ENCODE measurements at places on chromosomes 3 and 15.

GRCh38 chr3:111989061-111989678 lies 9.6 kb upstream of the TAGLN3 start:
- no peak for DNase-seq

GRCh38 chr3:169657351-169658124 lies 6.0 kb downstream of the MECOM start:
- DNase-seq: no peak

DNA sequence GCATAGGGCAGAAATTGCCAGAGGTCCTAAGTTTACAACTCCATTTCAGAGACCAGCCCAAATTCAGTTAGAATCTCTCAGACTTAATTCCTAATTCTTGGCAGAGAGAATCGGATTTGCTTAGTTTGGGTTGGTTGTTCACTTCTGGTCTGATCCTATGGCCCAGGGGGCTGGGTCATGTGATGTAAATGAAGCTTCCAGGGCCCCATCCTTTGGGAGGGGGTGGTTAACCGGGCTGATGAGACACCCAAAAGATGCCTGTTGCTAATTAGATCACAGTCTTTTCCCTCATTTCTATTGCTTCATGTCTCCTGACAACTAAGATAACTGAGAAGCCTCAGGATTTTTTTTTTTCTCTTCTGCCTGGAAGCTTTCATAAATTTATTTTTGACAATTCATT lies 11.1 kb upstream of the ZNF620 start:
- DNase-seq: no peak

DNA sequence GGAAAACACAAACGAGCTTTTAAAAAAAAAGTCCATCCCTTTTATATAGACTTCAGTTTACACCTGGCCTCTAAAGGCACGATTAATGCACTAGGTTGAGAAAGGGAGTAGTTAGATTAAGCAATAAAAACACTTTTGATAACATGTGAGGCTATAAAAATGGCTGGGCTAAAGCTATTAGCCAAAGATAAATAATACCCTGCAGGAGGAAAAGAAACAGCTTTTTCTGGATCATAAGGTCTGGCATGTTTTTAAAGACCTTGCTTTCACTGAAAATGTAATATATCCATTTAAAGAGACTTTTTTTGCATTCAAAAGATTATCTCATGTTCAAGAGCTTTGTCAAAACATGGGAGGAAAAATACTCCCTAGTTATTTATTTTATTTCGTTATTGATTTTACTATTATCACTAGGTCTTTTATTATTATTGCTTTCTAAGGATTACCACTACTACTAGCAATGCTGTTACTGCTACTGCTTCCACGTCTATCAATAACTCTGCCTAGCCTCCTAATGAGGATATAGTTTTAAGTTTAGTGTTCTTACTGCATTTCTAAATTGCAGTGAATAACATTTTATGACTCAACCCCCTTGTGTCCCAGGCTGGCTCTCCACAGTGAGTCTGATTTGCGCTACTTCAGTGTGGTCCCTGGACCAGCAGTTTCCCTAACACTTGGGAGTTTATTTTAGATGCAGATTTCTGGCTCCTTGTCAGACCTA lies 93.4 kb downstream of the THRB start:
- DNase-seq: no peak

GRCh38 chr15:88113613-88114308 lies 142.8 kb downstream of the NTRK3 start:
- no peak for DNase-seq

GRCh38 chr3:118272991-118273390 lies 761.7 kb downstream of the IGSF11 start:
- DNase-seq: no peak

- DNase-seq: no peak
Observed at GRCh38 chr3:161549261-161549660, 52.7 kb downstream of the OTOL1 start.

DNA sequence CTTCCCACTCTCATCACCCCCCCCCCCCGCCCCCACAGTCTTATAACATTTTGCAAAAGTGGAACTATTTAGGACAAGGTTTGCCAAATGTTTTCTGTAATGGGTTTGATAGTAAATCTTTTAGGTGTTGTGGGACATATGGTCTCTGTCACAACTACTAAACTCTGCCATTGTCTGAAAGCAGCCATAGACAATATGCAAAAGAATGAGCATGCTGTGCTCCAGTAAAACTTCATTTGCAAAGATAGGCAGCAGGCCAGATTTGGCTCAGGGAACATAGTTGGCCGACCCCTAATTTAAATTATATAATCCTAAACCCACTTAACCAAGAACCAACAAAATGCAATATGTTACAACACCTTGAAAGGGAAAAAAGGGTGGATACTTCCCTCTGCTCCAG lies 46.4 kb downstream of the TIPARP start:
- DNase-seq: no peak

DNA sequence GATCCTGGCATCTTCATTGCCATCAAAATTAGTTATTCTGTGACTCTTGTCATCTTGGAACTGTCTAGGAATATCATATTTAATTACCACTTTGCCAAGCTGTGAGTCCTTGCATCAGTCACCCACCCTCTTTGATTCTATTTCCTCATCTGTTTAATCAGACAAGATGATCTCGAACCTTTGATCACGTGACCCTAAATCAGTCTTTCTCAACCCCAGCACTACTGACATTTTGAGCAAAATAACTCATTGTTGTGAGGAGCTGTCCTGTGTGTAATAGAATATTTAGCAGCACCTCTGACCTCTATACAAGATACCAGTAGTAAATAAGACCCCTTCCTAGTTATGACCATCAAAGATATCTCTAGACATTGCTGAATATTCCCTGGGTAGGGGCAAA lies 343.4 kb upstream of the ARPP21 start:
- no peak for DNase-seq

DNA sequence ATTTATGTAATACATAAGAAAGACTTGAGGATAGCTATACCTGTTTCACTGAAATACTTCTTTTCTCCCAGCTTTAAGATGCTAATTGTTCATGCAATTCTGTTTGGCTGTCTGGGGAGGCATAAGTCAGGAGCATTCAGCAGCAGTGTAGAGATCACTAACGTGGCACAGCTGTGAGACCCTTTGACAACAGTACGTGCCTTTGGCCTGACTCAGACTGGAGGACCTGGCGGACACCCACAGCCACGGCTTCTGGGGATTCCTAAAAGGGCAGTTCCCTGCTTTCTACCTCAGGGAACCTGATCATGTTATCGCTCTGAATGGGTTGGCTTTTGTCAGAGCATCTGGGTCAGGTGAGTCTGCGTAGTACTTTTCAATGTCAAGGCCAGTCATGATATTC lies 295.0 kb upstream of the ICE2 start:
- DNase-seq: no peak

GRCh38 chr3:116179091-116179490 lies 266.2 kb downstream of the LSAMP start:
- no peak for DNase-seq
